ENCODE measurements at places on chromosomes 3 and 15.
A peak's percentile ranks its signal among the peaks of the same experiment; 100 is the strongest.

- H3K27ac ChIP-seq = no peak overlapping the region
- DNase-seq = no peak
- H3K4me1 ChIP-seq = no peaks in the 10 kb centered on the region
- no peak overlapping the region for H3K4me3 ChIP-seq
These were observed 133.6 kb downstream of the CLSTN2 start for GRCh38 chr3:140068494-140069017.

- no peaks in the 10 kb centered on the region for H3K27me3 ChIP-seq
- no peak for DNase-seq
- no peaks in the 10 kb centered on the region for H3K4me1 ChIP-seq
- H3K4me3 ChIP-seq = no peak overlapping the region
These were observed 795.0 kb downstream of the ROBO1 start for GRCh38 chr3:78972617-78973301.

DNA sequence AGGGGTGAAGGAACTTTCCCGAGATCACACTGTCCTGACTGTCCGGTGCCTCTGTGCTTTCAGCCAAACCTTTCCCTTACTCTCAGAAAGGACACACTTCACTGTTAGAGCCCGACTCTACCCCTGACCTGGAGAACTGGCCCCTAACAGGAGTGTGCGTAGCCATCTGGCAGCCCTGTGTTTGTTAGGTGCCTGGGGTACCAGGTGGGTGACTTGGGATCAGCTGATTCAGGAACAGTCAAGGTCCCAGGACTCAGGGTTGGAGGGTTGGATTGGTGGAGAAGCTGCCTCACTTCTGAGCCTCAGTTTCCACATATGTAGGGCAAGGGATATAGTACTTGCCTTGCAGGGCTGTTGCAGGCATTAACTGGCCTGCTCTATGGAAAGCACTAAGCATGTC, 98.3 kb upstream of the SLC6A11 start:
- H3K27me3 ChIP-seq = no peaks in the 10 kb centered on the region
- no peak overlapping the region for H3K27ac ChIP-seq
- no peak overlapping the region for H3K4me3 ChIP-seq
- H3K4me1 ChIP-seq = no peaks in the 10 kb centered on the region

DNA sequence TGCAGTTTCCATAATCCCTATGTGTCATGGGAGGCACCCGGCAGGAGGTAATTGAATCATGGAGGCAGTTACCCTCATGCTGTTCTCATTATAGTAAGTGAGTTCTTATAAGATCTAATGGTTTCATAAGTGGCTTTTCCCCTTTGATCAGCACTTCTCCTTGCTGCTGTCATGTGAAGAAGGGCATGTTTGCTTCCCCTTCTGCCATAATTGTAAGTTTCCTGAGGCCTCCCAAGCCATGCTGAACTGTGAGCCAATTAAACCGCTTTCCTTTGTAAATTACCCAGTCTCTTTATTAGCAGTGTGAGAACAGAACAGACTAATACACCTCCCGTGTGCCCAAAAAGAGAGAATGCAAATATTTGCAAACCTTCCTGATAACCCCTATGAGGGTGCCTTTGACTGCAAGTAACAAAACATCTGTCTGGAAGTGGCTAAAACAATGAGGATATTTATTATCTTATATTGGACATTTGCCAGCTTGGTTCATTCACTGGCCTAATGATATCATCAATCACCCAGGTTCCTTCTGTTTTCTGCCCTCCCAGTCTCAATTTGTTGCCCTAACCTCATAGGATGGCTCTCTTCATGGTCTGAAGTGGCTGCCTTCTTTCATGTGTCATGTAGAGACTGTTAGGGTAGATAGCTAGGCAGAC, 68.7 kb downstream of the BHLHE40 start:
- peaks cover 2% of the 10 kb centered on the region for H3K4me1 ChIP-seq
- no peak for DNase-seq
- no peaks in the 10 kb centered on the region for H3K27me3 ChIP-seq
- H3K27ac ChIP-seq = no peak overlapping the region

- DNase-seq = no peak
- no peaks in the 10 kb centered on the region for H3K27me3 ChIP-seq
- H3K4me1 ChIP-seq = peaks cover 11% of the 10 kb centered on the region
- H3K36me3 ChIP-seq = peaks cover 6% of the 10 kb centered on the region
These were observed 21.6 kb downstream of the ARHGAP31 start for GRCh38 chr3:119315600-119316312.

DNA sequence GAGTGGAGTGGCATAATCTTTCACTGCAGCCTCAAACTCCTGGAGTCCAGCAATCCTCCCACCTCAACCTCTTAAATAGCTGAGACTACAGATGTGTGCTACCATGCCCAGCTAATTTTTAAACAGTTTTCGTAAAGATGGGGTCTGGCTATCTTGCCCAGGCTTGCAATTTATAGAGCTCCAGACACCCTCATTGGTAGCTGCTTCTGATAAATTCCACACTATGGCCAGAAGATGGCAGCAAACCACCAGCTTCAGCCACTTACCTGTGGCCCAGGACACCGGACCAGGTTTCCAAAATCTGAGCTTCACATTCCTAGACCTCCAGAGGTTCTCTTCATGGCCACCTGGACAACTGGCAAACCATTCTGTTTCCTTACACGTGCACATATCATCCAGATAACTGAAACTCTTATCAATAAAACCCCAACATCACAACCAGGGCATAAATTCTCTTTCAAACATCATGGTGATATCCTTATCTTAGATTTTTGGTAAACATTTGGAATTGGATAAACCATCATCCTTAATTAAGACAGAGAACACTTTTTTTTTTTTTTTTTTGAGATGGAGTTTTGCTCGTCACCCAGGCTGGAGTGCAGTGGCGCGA, 28.9 kb downstream of the FBXW12 start:
- no peaks in the 10 kb centered on the region for H3K27me3 ChIP-seq
- H3K4me1 ChIP-seq = peaks cover 7% of the 10 kb centered on the region
- peaks cover 20% of the 10 kb centered on the region for H3K36me3 ChIP-seq
- H3K27ac ChIP-seq = no peak overlapping the region
- DNase-seq = peak; percentile 51

- H3K4me1 ChIP-seq = peaks cover 6% of the 10 kb centered on the region
- no peak overlapping the region for H3K4me3 ChIP-seq
- H3K27ac ChIP-seq = peak overlapping the region; percentile 66
- H3K36me3 ChIP-seq = peaks cover 2% of the 10 kb centered on the region
These were observed 36.5 kb downstream of the ATOSA start for GRCh38 chr15:52642386-52643361.

GRCh38 chr3:144593881-144594280, 622.3 kb downstream of the DIPK2A start:
- no peak overlapping the region for H3K4me3 ChIP-seq
- H3K27me3 ChIP-seq = no peaks in the 10 kb centered on the region

- H3K4me3 ChIP-seq = peak overlapping the region; percentile 84
- DNase-seq = peak; percentile 73
- peaks cover 34% of the 10 kb centered on the region for H3K36me3 ChIP-seq
- H3K27ac ChIP-seq = peak overlapping the region; percentile 88
These were observed 10.4 kb downstream of the NR2F2 start for GRCh38 chr15:96340598-96341512.

GRCh38 chr15:61906961-61907752, 153.1 kb downstream of the VPS13C start:
- no peaks in the 10 kb centered on the region for H3K27me3 ChIP-seq
- H3K4me1 ChIP-seq = no peaks in the 10 kb centered on the region
- DNase-seq = peak; percentile 1
- 0 out of 2 replicates have a peak, but pooled peaks cover 3% of the 10 kb centered on the region for H3K36me3 ChIP-seq
- no peak overlapping the region for H3K4me3 ChIP-seq
- no peak overlapping the region for H3K27ac ChIP-seq

DNA sequence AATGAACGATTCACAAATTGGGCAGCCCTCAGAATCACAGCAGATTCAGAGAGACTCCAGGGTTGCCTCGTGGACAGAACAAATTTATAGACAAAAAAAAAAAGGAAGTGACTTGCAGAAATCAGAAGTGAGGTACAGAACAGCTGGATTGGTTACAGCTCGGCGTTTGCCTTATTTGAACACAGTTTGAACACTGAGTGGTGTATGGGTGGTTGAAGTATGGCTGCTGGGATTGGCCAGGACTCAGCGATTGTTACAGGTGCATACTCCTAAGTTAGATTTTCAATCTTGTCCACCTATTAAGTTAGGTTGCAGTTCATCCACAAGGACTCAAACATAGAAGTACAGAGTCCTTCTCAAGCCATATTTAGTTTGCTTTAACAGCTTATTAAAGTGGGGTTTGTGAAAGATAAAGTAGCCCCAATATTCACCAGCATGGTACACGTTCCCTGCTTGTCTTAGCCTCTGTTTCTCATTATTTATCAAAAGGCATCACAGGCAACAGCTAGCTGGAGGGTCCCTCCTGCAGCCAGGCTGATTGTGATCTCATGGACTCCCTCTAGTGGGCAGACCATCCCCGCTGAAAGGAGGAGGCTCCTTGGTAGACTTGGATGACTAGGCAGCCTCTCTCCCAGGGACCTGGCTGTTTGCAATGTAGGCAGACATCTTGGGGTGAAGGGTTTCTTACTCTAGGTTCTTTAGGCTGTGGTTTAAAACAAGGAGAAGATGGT, 17.6 kb upstream of the ALDH1L1 start:
- H3K27ac ChIP-seq = no peak overlapping the region
- H3K36me3 ChIP-seq = no peaks in the 10 kb centered on the region

- no peaks in the 10 kb centered on the region for H3K4me1 ChIP-seq
- no peak overlapping the region for H3K27ac ChIP-seq
- H3K4me3 ChIP-seq = no peak overlapping the region
- DNase-seq = no peak
- H3K36me3 ChIP-seq = no peaks in the 10 kb centered on the region
These were observed 2.0 kb upstream of the PTH1R start for GRCh38 chr3:46875560-46875959.

- H3K36me3 ChIP-seq = no peaks in the 10 kb centered on the region
- no peak overlapping the region for H3K27ac ChIP-seq
- no peak for DNase-seq
- no peaks in the 10 kb centered on the region for H3K4me1 ChIP-seq
- H3K4me3 ChIP-seq = no peak overlapping the region
- no peaks in the 10 kb centered on the region for H3K27me3 ChIP-seq
These were observed 78.8 kb upstream of the STRIT1 start for GRCh38 chr3:155372281-155372680.

DNA sequence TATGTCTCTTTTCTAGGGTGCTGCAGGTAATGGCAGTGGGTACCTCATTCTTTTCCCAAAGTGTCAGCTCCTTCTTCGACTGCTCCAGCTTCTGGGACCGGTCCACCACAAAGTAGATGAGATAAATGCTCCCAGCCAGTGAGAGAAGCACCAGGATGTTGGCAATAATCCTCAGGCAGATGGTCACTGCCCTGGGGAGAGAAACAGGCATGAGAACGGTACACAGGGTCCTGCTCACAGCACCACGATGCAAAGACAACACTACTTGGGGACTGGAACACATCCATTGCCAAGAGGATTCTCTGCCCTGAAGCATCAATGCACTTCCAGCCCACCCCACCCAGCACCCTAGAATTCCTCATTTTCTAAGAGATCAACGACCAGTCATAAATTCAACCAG, 22.4 kb downstream of the TMC3 start:
- H3K36me3 ChIP-seq = no peaks in the 10 kb centered on the region
- H3K27me3 ChIP-seq = no peaks in the 10 kb centered on the region
- H3K4me1 ChIP-seq = no peaks in the 10 kb centered on the region
- DNase-seq = no peak

GRCh38 chr3:161215185-161215584, 5.9 kb upstream of the NMD3 start:
- peaks cover 2% of the 10 kb centered on the region for H3K4me1 ChIP-seq
- no peak overlapping the region for H3K4me3 ChIP-seq
- H3K27ac ChIP-seq = no peak overlapping the region
- H3K36me3 ChIP-seq = no peaks in the 10 kb centered on the region
- no peaks in the 10 kb centered on the region for H3K27me3 ChIP-seq

- no peak overlapping the region for H3K4me3 ChIP-seq
- no peaks in the 10 kb centered on the region for H3K36me3 ChIP-seq
- no peaks in the 10 kb centered on the region for H3K4me1 ChIP-seq
- H3K27me3 ChIP-seq = no peaks in the 10 kb centered on the region
- H3K27ac ChIP-seq = no peak overlapping the region
- peak; percentile 71 for DNase-seq
These were observed 59.5 kb downstream of the CPA3 start for GRCh38 chr3:148924562-148924961.

- H3K36me3 ChIP-seq = peaks cover 19% of the 10 kb centered on the region
- no peak overlapping the region for H3K4me3 ChIP-seq
- H3K27ac ChIP-seq = peak overlapping the region; percentile 81
- DNase-seq = no peak
- no peaks in the 10 kb centered on the region for H3K27me3 ChIP-seq
These were observed 104.4 kb downstream of the LRRK1 start for GRCh38 chr15:101023501-101024072.

DNA sequence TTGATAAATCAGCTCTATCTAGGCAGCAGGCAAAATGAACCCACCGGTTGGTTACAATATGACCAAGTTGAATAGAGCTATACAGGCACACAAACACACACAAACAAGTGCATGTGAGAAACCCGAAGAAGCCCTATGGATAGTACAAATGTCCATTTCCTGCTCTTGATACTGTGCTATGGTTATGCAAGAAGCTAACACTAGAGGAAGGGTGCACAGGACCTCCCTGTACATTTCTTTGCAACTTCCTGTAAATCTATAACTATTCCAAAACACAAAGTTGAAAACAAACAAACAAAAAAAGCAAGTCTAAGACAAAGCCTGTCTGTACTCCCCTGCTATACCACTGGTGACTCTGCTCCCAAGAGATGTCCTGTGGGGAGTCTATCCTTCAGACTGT, 8.2 kb upstream of the FAM240A start:
- peaks cover under 1% of the 10 kb centered on the region for H3K4me1 ChIP-seq
- no peak overlapping the region for H3K27ac ChIP-seq
- DNase-seq = no peak

DNA sequence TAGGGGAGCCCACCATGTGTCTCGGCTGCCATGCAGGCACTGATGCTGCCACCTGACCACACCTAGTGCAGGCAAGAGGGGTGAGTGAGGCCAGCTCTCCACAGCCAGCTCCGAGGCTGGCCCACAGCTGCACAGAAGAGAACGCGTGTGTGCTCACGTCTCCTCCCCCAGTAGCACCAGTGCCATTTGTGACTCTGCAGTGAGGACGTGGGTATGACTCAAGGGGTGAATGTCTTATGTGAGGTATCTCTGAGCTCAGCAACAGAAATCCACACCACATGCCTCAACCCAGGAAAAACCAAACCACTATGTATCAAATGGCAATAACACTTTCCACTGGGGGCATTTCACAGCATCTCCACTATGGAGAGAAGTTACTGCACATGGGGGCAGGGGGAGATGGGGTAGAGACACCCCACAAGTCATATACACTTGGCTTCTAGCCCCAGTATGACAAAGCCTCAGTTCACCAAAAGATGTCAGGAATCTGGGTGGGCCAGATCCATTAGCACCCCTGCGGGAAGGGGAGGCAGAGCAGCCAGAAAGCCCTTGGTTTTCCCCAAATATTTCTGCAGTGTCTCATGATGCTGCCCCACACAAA, 87.6 kb downstream of the LRIG1 start:
- H3K4me3 ChIP-seq = no peak overlapping the region
- peak; percentile 100 for DNase-seq
- peak overlapping the region; percentile 79 for H3K27ac ChIP-seq
- peaks cover 22% of the 10 kb centered on the region for H3K4me1 ChIP-seq

GRCh38 chr15:72199721-72200212, 2.2 kb upstream of the GRAMD2A start:
- H3K27me3 ChIP-seq = no peaks in the 10 kb centered on the region
- peak; percentile 71 for DNase-seq
- H3K4me3 ChIP-seq = no peak overlapping the region
- no peak overlapping the region for H3K27ac ChIP-seq
- H3K36me3 ChIP-seq = peaks cover 64% of the 10 kb centered on the region
- H3K4me1 ChIP-seq = peaks cover 2% of the 10 kb centered on the region

All from IMR-90 (cell line).